ENCODE measurements at places on chromosomes 11 and 22. TPM values are rescaled to one million over a fixed set of nuclear protein-coding genes. Genes with fewer than 3 reads are reported as not detected.

- no peaks in the 10 kb centered on the region for H3K4me1 ChIP-seq
- H3K4me3 ChIP-seq = no peak overlapping the region
- no peak for DNase-seq
- H3K36me3 ChIP-seq = no peaks in the 10 kb centered on the region
- H3K27me3 ChIP-seq = no peaks in the 10 kb centered on the region
These were observed 22.7 kb downstream of the IFT27 start for GRCh38 chr22:36753120-36753802.

- H3K36me3 ChIP-seq = no peaks in the 10 kb centered on the region
- no peaks in the 10 kb centered on the region for H3K27me3 ChIP-seq
- no peak for DNase-seq
- no peak overlapping the region for H3K27ac ChIP-seq
- H3K4me1 ChIP-seq = no peaks in the 10 kb centered on the region
These were observed 65.7 kb upstream of the PITPNB start for GRCh38 chr22:27984723-27985122.

DNA sequence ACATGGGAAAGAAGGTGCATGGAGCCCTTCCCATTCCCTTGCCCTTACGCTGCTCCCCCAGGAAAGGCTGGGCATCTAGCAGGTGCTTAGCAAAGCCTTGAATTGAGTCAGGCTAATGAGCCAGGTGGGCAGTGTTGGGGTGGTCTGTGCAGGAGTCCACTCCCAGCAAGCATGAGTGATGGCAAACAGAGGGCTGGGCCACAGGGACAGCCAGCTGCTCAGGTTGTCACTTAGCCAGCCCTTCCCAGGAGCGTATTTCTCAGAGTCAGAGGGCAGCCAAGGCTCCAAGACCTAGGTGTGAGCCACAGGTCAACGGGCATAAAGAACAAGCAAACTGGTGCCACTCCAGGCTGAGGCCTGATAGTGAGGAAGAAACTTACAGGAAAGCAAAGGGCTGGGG lies 149.8 kb downstream of the DSCAML1 start:
- H3K36me3 ChIP-seq = no peaks in the 10 kb centered on the region
- H3K27ac ChIP-seq = no peak overlapping the region
- no peak for DNase-seq
- H3K27me3 ChIP-seq = peaks cover 7% of the 10 kb centered on the region
- H3K4me3 ChIP-seq = no peak overlapping the region

RAB3IL1 gene
- total RNA-seq = 8.9 TPM

PKDREJ gene
- not detected for total RNA-seq

GRCh38 chr11:83238111-83238510 lies 44.6 kb downstream of the ANKRD42 start:
- no peaks in the 10 kb centered on the region for H3K36me3 ChIP-seq
- no peak overlapping the region for H3K27ac ChIP-seq
- no peak for DNase-seq
- H3K27me3 ChIP-seq = no peaks in the 10 kb centered on the region

DNA sequence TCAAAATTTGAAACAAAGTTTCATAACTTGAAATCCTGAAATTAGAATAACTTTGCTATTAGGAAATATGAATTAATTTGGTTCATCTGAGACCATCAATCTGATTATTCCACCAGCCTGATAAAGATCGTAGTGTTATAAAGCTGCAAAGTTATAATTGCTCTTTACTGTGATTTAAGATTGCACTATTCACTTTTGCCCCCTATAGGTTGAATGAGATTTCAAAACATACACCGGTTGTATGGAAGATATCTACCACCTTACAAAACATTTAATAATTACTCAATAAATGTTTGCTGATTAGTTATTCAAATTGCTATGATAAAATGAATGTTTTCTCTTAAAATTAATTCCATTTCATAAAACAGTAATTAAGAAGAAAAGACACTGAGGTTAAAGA lies 26.1 kb downstream of the APIP start:
- no peaks in the 10 kb centered on the region for H3K36me3 ChIP-seq
- H3K27me3 ChIP-seq = no peaks in the 10 kb centered on the region
- no peak overlapping the region for H3K4me3 ChIP-seq
- DNase-seq = no peak
- no peaks in the 10 kb centered on the region for H3K4me1 ChIP-seq

DNA sequence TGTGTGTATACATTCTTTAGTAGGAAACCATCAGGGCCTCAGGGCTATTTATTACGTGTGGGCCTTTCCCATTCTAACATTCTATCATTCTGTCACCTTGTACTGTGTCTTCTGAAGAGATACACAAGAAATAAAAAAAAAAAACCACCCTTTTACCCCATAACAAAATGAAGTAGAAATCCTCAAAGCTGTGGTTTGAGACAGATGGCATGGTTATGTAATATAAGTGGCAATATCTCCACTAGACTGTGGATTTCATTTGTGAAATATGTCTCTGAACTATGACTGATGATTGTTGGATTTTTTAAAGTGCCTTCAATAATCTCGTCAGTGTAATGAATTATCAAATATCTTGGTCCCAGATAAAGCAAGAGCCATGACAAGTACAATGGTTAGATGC lies 150.0 kb upstream of the BLID start:
- no peak overlapping the region for H3K27ac ChIP-seq
- no peak for DNase-seq

NKAPD1 gene
- total RNA-seq = 19.7 TPM

DNA sequence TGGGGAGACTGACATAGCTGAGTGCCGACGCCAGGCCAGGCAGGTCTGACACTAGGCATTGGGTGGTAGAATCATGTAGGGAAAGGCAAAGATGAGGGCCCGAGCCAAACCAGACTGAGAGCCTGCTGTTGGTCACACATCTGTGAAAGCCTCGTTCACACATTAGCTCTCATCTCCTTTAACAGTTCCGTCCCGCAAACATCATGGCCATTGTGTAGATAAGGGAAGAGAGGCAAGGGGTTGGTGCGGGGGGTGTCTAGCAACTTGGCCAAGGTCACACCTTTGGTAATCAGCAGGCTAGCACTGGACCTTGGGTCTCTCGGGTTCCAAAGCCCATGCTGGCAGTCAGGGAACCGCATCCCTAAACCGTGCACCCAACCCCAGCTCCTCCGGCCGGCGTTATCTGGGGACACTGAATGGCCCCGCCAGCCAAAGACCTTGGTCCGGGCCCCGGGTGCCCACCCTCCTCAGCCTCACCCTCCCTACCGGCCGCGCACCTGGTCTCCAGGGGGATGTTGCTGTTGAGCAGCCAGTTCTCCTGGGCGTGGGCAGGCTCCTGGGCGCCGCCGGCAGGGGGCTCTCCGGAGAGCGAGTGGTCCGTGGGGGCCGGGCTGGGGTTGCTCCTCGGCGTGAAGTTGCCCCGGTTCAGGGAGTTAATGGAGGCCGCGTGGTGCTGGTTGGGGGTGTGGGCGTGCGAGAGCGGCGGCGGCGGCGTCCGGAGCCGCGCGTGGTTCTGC lies 328.3 kb upstream of the NARS2 start:
- no peak overlapping the region for H3K4me3 ChIP-seq
- H3K36me3 ChIP-seq = no peaks in the 10 kb centered on the region
- no peak for DNase-seq
- no peak overlapping the region for H3K27ac ChIP-seq

DNA sequence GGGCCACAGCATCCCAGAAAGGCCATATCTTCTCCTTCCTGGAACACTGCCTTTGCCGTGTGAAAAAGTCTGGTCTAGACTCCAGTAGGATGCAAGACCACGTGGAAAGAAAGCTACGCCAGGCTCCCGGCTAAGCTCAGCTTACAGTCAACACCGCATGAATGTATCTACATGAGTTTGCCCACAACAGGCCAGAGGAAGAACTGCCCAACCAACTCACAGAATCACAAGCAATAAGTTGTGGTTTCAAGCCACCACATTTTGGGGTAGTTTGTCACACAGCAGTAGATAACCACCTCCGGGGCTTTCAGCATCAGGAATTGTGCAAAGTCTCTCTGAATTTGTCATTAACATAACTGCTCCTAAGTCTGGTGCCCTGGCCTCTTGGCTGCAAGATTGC lies 27.3 kb downstream of the HSPA8 start:
- H3K4me1 ChIP-seq = no peaks in the 10 kb centered on the region
- H3K27ac ChIP-seq = no peak overlapping the region
- no peaks in the 10 kb centered on the region for H3K27me3 ChIP-seq
- no peak overlapping the region for H3K4me3 ChIP-seq
- no peak for DNase-seq
- H3K36me3 ChIP-seq = no peaks in the 10 kb centered on the region

- DNase-seq = no peak
- no peak overlapping the region for H3K27ac ChIP-seq
- H3K4me1 ChIP-seq = peaks cover 12% of the 10 kb centered on the region
- no peaks in the 10 kb centered on the region for H3K36me3 ChIP-seq
These were observed 35.9 kb upstream of the GRAMD4 start for GRCh38 chr22:46584081-46584921.

DNA sequence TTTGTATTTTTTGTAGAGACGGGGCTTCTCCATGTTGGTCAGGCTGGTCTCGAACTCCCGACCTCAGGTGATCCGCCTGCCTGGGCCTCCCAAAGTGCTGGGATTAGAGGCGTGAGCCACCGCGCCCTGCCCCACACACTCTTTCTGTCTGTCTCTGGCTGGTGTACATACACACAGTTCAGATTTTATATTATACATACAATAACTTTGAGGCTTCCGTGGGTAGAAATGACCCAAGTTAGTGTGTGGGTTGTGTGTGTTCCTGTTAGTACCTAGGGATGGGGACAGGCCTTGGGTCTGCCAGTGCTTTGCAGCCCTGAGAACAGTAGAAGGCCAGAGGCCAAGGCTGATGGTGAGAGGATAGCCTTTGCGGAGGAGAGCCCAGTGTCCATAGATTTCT lies 2.8 kb downstream of the ZBTB16 start:
- no peak overlapping the region for H3K27ac ChIP-seq
- H3K4me1 ChIP-seq = no peaks in the 10 kb centered on the region
- H3K36me3 ChIP-seq = no peaks in the 10 kb centered on the region
- no peak for DNase-seq
- no peak overlapping the region for H3K4me3 ChIP-seq

GRCh38 chr11:110513846-110514437 lies 84.2 kb downstream of the FDX1 start:
- H3K27ac ChIP-seq = no peak overlapping the region
- no peaks in the 10 kb centered on the region for H3K4me1 ChIP-seq
- no peaks in the 10 kb centered on the region for H3K36me3 ChIP-seq

DNA sequence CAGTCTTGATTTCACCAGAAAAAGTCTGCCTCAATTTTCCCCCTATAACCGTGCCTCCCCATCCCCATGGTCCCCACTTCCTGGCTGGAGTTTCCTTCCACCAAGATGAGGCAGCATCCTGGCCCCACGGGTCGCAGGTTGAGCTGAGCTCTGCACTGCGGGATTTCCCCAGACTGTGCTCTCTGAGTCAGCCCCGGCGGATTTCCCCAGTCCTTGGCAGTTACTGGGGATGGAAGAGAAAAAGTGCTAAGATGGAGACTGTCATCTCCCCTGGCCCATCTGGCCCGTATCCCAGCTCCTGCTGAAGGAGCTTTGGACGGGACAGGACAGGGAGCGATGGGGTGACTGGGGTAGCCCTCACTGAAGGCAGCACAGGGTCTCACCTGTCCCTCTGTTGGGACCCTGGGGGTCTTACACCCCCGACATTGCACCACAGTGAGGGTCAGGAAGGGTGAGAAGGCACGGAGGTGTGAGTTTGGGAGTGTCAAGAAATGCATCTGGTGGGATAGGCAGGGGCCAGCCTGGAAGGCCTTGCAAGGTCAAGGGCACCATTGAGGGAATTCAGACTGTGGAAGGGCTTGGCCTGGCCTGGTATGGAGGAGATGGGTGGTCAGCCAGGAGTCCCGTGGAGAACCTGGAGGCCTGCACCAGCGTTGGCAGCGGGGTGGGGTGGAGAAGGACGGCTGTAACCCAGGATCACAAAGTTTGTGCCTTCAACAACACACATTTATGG lies 36.5 kb downstream of the NADSYN1 start:
- H3K36me3 ChIP-seq = no peaks in the 10 kb centered on the region
- no peaks in the 10 kb centered on the region for H3K27me3 ChIP-seq
- no peak overlapping the region for H3K27ac ChIP-seq
- no peak overlapping the region for H3K4me3 ChIP-seq

DNA sequence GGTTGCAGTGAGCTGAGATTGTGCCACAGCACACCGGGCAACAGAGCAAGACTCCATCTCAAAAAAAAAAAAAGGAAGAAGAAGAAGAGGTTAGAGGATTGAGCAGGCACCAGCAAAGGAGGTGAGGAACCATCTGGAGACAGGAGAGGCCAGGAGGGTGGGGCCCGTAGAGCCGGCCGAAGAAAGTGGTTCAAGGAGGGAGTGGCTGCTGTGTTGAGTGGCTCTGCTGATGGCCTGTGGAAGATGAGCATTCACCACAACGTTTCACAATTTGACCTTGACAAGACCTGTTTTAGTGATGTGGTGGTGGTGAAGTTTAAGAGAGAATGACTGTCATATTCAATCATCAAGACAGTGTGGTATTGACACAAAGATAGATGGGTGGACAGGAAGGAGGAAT lies 6.8 kb upstream of the CTSD start:
- peaks cover 49% of the 10 kb centered on the region for H3K4me1 ChIP-seq
- H3K27me3 ChIP-seq = no peaks in the 10 kb centered on the region
- DNase-seq = no peak
- no peak overlapping the region for H3K4me3 ChIP-seq

- H3K27me3 ChIP-seq = no peaks in the 10 kb centered on the region
- H3K4me1 ChIP-seq = no peaks in the 10 kb centered on the region
- no peak overlapping the region for H3K4me3 ChIP-seq
- H3K36me3 ChIP-seq = no peaks in the 10 kb centered on the region
- no peak overlapping the region for H3K27ac ChIP-seq
- no peak for DNase-seq
These were observed 889.1 kb downstream of the OPCML start for GRCh38 chr11:132643239-132643638.

DNA sequence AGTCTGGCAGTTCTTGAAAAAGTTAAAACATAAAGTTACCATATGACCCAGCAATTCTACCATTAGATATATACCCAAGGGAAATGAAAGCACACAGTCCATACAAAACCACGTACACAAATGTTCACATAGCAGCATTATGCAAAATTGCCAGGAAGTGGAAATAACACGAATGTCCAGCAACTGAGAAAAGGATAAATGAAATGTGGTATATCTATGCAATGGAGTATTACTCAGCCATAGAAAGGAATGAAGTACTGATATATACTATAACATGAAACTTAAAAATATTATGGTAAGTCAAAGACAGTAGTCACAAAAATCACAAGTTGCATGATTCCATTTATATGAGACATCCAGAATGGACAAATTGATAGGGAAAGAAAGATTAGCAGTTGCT lies 57.9 kb downstream of the C2CD3 start:
- H3K27me3 ChIP-seq = no peaks in the 10 kb centered on the region
- no peak overlapping the region for H3K27ac ChIP-seq
- DNase-seq = no peak
- H3K4me3 ChIP-seq = no peak overlapping the region
- H3K4me1 ChIP-seq = no peaks in the 10 kb centered on the region
- H3K36me3 ChIP-seq = no peaks in the 10 kb centered on the region

UPB1 gene
- 0.10 TPM for total RNA-seq

DNAJB7 gene
- not detected for total RNA-seq

GRCh38 chr11:28086569-28086968 lies 21.4 kb downstream of the KIF18A start:
- no peak overlapping the region for H3K4me3 ChIP-seq
- no peak for DNase-seq
- H3K27me3 ChIP-seq = no peaks in the 10 kb centered on the region
- H3K4me1 ChIP-seq = no peaks in the 10 kb centered on the region
- peaks cover 29% of the 10 kb centered on the region for H3K36me3 ChIP-seq
